Stimulated activated CD8-positive, alpha-beta memory T cell treated with anti-CD3 and anti-CD28 coated beads, Interleukin-4, amount 100 ng/mL, for 1 hour (primary cell): ENCODE measurements at places on chromosomes 3 and 15.

DNA sequence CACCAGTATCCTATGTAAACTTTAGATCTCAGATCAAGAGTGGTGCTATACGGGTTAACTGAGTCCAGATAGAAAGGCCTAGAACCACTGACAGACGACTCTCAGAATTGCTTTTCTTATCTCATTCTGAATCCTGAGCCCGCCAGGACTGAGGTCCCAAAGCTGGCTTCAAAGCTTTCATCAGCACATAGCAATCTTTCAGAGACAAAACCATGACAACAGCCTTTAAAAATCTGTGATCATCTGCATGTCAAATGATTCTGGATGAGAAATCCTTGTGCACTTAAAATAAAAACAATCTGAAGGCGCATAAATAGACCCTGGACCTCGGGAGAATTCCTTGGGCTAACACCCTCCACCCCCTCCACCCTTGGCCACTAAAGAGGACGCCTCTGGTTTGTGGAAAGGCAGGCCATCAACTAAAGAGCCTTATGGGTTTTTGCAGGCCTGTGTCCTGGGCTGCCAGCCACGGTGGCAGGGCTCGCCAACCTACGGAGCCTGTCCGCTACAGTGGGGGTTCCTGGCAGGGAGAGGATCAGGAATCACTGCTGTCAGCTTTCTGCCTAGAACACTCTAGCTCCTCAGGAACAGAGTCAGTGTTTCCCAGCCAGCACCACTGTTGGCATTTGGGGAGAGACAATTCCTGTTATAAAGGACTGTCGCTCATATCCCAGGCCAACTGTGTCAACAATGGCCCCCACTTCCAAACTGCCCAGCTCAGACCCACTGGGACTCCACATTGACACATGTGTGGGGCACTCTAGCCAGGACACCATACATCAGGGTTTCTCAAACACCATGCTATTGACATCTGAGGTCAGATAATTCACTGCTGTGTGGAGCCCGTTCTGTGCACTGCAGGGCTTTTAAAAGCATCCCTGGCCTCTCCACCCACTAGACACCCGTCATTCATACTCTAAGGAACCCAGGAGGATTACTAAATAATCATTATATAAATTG is 20.2 kb downstream of the TLE3 start:
- DNase-seq, result no peak

DNA sequence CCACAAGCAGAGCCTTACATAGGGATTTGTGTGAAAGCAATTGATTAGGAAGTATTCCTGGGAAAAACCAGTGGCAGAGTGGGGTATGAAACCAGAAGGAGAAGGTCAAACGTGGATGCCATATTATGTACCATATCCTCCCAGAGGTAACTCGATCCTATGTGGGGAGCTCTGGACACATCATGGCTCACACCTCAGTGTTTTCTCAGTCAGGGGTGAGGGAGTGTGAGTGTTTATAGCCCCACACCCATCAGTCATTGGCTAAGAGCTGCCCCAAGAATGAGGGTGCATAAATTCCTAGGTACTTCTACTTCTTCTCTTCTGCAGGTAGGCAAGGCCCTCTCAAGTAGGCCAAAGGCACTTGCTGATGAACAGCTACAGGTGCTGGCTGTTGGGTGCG is 28.2 kb upstream of the PDZRN3 start:
- DNase-seq, result no peak

DNA sequence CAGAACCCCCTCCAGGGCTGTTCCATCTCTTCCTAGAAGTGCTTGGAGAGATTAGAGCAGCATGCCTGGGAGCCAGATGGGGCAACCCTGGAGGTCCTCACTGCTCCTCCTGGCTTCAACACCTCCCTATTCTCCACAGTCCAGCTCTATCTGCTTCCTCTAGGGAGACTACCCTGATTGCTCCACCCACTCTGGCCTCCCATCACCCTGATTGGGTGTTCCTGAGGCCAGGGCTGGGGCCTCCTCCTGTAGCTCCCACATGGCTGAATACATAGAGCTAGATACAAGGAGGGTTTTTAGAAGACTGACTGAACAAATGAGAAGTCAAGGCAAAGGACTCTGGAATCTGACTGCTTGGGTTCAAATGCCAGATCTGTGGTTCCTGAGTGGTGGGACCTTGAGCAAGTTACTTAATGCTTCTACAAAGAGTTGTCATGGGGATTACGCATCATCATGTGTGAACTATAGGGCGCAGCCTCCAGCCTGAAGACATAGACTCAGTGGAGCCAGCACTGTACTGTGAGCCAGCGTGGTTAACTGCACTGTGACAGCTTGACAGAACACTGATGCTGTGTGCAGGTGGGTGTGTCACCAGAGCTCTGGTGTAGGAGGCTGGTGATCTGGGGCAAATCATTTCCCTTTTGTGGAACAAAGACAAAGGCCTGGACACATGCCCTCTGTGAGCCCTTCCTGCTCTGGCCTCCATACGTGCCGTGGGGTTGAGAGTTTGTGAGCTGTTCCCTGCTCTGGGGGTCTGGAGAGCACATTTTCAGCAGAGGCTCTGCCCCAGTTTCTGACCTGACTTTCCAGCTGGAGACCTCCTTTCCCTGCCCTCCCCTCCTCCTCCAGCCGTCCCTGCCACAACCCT is 74.8 kb downstream of the SCN5A start:
- DNase-seq, result no peak

DNA sequence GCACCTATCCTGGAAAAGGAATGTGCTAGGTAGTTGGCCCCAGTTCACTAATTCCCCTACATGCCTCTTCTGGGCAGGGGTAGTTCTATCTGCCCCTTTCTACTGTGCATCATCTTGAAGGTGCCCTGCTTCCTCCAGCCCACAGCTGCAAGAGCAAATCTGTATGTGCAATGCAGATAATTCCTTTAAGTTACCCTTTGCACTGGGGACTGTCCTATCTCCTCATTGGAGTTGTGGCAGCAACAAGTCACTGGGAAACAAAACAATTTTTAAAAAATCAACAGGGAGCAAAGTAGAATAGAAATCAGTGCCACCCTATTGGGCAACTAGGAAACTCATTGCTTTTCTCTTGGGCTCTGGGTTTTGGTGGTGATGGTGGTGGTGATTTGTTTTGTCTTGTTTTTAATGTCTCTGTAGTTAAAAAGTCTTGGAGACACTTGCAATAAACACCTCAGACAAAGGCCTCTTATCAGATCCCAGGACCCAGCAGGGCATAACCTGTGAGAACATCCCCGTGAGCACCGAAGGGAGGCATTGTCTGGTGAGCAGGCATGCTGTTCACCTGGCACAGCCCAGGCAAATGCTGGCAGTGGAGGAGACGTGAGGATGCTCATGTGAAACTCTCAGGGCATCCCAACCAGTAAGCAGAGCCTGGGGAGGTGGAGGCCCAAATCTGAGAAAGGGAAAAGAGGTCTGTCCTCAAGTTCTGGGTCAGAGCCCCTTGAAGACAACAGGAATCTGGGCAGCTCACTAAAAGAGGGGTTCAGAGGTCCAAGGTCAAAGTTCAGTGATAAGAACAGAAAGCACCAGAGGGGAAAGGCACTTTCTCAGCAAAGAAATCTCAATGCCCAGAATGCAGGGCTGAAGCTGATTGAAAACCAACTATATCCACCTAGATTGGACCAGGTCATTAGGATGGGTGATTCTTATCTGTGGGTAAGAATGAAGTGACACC is 27.9 kb downstream of the C2CD4B start:
- DNase-seq, result no peak

DNA sequence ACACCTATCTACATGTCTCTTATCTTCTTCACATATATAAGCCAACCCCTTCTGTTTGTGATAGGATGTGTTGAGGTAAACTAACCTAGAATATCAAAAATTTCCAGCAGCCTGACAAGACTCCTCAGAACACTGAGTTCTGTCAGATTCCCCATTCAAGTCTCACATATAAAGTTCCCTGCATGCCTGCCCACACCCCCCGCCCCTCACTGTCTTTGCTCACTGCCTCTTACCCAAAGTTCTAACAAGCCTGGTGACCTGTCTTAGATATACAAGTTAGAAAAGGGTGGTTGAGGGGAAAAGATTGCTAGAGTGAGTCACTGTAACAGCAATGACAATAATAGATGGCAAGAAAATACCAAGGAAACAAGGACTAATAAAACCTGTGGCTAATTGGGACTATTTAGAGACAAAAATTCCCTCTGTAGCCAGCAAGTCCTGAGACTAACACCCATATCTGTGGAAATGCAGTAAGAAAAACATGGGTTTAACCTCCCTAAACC is 40.1 kb downstream of the FBXO22 start:
- DNase-seq, result no peak

- DNase-seq, result no peak
Observed at GRCh38 chr15:67018026-67018425, 47.4 kb upstream of the SMAD3 start.

GRCh38 chr3:53426918-53427317 is 67.5 kb upstream of the CACNA1D start:
- no peak for DNase-seq

DNA sequence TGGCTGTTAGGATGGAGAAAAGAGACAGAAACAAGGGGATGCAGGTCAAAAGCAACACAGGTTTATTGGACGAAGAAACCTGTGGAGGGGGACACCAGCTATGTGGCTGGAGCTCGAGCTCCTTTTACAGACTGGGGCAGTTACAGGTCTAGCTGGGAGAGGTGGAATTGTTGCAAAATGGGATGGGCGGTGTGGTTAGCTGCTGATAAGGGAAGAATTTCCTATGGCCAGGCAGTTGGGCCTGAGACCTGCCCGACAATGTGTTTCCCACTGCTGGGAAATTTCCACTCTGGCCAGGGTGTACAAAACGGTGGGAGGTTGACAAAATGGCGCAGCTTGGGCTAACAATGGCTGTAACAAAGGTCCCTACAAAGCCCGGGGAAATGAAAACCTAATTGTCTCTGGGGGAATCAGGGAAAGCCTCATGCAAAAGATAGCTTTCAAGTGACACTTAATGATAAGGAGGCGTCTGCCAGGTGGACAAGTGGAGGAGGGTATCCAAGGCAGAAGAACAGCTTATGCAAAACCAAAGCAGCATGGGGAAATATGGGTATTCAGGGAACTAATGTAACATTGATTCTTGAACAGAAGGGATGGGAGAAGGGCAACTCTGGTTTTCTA is 137.4 kb upstream of the SGO1 start:
- DNase-seq, result no peak

GRCh38 chr3:58487140-58487886 is 4.6 kb upstream of the KCTD6 start:
- no peak for DNase-seq

DNA sequence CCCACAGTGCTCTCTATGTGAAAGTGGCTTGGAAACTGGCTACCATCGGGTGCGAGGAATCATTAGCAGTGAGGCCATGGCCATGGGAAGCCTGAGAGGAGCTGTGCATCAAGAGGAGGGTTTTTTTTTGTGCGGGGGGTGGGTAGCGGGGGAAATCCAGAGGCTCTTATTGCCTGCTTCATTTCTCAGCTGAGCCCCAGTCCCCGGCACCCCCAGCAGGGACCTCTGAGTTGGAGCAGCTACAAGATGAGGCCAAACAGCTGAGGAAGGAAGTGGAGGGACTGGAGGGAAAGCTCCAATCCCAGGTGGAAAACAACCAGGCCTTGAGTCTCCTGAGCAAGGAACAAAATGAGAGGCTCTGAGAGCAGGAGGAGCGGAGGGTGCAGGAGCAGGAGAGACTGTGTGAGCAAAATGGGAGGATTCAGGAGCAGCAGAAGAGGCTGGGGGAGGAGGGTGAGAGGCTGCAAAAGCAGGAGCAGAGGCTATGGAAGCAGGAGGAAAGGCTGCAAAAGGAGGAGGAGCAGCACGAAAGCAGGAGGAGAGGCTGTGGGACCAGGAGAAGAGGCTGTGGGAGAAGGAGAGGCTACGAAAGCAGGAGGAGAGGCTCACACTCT is 76.7 kb downstream of the ADAMTS7 start:
- no peak for DNase-seq

- no peak for DNase-seq
Observed at GRCh38 chr3:99674086-99674789, 35.8 kb downstream of the COL8A1 start.

- DNase-seq, result no peak
Observed at GRCh38 chr15:45604326-45604725, 17.1 kb downstream of the BLOC1S6 start.

- no peak for DNase-seq
Observed at GRCh38 chr15:55319537-55320237, 665 bp downstream of the PIGB start.

DNA sequence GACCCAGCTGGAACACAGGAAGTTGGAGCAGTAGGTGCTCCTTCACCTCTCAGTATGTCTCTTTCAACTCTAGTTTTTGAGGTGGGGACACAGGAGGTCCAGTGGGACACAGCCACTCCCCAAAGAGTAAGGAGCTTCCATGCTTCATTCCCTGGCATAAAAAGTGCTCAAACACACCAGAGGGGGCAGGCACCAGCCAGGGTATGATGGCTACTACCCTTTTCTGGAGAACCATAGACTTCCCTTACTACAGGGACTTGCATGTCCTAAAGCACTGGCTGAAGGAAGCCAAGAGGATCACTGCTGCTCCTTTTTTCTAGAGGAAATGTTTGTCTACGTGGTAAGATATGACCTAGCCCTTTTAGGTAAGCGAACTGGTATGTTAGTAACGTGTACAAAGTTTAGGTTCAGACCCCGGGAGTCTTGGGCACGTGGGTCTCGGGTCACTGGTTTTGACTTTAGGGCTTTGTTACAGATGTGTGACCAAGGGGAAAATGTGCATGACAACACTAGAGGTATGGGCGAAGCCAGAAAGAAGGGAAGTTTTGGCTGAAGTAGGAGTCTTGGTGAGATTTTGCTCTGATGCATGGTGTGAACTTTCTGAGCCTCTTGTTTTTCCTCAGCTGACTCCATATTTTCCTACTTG is 11.9 kb downstream of the IL17RB start:
- DNase-seq, result no peak

DNA sequence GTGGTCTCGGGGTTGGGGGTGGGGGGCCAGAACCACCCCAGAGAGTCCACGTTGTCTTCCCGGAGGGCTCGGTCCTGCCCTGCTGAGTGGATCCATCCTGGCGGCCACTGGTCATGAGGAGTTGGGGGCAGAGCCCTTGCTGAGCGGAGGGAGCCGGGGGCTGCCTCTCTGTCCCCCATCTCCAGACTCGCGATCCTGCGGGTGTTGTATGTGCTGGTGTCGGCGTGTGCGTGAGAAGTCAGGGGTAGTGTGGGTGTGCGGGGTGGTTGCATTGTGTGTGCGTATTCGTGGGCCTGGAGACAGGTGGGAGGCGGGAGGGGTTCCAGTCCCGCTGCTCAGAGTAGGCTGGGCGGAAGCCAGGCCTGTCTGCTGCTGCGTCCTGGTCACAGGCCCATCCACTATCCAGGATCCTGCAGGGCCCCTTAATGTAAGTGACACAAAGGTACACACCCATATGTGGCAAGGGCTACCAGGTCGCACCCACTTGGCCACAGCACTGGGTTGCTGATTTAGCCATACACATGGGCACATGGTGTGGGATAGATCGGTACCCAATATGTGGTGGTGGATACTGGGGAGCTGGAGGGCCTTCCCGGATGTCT is 30.7 kb downstream of the NBEAL2 start:
- no peak for DNase-seq

DNA sequence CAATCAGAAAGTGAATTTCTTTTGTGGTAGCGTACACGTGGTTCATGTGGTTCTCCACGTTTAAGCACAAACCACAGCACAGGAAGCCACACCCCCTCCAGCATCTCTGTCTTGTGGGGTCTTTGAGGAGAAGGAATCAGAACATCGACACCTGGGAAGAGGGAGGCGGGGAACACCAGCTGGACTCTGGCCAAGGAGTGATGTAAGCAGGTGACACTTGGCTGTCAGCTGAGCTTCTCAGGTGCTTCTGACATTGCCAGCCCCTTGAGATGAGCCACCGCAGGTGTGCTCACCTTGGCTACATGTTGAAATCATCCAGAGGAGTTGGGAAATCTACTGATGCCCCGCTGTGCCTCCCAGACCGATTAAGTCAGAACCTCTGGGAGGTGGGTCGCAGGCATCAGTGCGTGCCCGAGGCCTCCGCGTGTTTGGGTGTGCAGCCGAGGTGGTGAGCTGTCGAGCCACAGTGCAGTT is 85.0 kb downstream of the FAM81A start:
- no peak for DNase-seq
